ENCODE measurements at places on chromosomes 16 and 17.

- no peak for DNase-seq
Observed at GRCh38 chr17:27993723-27994310, 48.7 kb upstream of the NLK start.

DNA sequence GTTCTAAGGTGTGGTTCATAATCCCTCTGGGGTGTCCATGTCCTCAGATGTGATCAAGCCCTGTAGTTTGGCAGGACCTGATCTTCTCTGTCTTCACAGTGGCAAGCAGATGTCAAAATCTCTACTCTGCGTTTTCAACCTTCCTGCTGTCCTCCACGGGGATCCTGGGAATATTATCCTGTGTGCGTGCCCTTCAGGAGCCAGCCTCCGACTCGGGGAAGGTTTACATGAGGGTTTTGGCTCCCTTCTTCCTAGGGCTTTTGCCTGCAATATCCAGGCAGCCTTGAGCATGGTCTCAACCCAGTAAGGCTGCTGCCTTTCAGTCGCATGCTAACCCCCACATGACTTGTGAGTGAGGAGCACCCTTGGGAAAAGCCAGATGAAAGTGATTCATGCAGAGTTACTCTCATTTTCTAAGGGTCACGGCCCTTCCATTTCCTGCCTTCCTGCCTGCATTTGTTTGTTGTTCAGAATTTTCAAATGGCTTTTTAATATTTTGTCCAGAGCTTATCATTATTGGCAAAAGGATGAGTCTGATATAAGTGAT lies 202.2 kb upstream of the CHMP6 start:
- peak; percentile 94 for DNase-seq

DNA sequence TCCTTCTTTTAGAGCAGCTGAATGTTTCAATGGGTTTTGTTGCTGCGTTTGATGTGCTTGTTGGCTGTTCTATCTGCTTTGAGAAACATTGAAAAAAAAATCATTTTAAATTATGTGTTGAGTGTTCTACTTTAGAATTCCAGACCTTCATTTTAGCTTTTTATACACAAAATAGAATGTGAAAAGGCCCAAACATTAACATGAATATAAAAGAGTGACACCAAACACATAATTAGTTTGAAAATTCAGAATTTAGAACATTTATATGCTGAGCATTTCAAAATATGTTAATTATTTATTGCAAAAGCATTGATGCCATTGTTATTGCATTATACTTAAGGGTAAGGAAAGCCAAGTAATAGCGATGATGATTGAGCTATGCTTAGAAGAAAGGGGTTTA lies 2.9 kb downstream of the NFAT5 start:
- DNase-seq, result no peak

DNA sequence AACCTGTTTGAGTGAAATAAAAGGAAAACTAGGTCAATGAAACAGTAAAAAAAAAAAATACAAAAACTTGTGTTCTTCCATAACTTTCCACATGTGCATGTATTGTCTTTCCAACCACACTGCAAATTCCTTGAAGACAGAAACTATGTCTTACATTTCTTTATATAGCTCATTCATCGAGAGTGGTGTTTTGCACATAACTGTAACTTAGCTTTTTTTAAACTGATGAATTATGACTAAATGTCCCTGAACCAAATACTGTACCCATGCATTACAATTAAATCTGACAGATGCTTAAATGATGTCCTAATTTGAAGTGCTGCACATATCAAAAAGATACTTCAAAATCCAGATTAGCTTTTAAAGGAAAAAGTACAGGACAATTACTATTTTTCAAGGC lies 50.1 kb downstream of the BRIP1 start:
- DNase-seq, result peak; percentile 66

GRCh38 chr17:79339321-79339720 lies 264.7 kb downstream of the ENGASE start:
- no peak for DNase-seq

- no peak for DNase-seq
Observed at GRCh38 chr17:80780381-80781198, 211.1 kb upstream of the CHMP6 start.

DNA sequence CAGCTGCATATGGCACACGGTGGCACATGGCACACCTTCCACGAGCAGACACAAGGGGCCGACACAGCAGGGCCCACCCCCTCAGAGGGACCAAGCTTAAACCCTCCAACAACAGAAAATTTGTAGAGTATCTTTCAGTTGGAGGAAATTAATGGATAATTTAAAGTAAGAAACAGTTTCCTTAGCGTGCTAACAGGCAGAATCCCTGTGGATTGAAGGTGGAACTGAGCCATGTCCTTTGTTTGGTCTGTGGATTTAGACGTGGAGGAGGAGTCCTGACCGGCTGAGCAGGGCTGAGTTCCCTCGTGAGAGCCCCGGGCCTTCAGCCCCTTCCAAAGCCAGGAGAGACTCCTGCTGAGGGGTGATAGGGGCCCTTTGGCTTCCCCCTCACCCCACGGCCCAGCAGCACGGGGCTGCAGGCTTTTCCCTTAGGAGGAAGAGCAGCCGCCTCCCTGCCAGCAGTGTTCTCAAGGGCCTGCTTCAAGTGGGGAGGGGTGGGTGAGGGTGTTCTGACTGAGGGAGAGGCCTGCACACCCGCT lies 1.4 kb upstream of the CYB561 start:
- no peak for DNase-seq

GRCh38 chr17:40122136-40122998 lies 596 bp downstream of the MSL1 start:
- DNase-seq, result peak; percentile 54

- DNase-seq, result no peak
Observed at GRCh38 chr16:81629896-81630634, 149.0 kb upstream of the PLCG2 start.
